ENCODE measurements at places on chromosomes 7 and 10.

- peaks cover 18% of the 10 kb centered on the region for H3K36me3 ChIP-seq
- no peaks in the 10 kb centered on the region for H3K27me3 ChIP-seq
- DNase-seq = no peak
- no peak overlapping the region for H3K4me3 ChIP-seq
- H3K27ac ChIP-seq = no peak overlapping the region
Measured at GRCh38 chr10:67527351-67527750, 168.6 kb downstream of the CTNNA3 start.

DNA sequence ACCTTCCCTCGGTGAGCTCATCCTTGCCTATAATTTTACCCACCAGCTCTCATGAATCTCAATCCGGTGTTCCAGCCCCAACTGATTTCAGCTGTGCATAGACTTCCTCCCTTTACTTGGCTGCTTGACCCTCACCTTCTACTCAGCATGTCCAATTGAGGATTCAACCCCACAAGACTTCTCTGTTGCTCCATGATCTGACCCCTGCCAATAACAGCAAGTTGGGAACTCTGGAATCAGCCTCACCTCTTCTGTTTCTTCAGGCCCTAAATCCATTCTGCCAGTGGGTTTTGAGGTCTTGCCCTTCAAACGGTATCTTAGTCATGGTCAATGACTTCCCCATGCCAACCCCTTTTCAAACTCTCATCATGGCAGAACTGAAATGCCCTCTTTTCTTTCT, 390.4 kb downstream of the CALN1 start:
- DNase-seq = no peak
- H3K27me3 ChIP-seq = no peaks in the 10 kb centered on the region
- no peak overlapping the region for H3K4me3 ChIP-seq
- H3K4me1 ChIP-seq = no peaks in the 10 kb centered on the region
- no peak overlapping the region for H3K27ac ChIP-seq

DNA sequence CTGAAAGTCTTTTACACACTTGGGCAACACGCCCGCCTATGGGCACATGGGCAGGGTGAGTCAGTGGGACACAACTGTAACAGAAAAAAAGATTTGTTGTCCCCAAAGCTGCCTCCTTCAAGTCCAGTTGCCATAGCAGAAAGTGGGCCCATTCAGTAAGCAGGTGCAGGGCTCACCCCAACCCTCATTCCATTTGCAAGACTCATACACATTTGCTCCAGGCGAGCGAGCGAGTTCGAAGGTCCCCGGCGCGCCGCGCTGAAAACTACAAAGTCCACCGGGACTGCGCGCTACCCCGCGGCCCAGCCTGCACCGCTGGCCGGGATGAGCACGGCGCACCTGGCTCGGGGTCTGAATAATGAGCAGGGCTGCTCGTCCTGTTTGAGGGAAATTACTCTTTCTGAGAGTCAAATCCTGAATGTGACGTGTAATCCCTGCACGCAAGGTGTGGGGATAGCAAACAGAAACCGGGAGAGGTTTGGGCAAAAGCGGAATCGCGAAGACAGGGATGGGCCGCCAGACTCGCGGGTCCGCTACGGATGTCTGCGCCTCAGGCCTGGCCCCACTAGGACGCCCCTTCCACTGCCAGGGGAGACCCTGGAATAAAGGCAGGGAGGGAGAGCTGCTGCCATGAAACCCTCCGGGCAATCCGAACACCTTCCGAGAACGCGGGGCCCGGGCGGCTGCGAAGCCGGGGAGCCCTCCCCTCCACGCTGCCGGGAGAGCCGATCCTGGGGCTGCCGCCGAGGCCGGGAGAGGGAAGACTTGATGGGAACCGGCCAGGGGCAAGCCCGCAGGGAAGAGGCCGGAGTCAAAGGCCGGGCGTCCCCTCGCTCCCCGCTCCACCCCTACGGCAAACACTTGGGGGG, 982 bp downstream of the COBL start:
- H3K36me3 ChIP-seq = no peaks in the 10 kb centered on the region
- peak; percentile 67 for DNase-seq
- peak overlapping the region; percentile 94 for H3K4me3 ChIP-seq
- H3K27ac ChIP-seq = peak overlapping the region; percentile 28
- peaks cover 61% of the 10 kb centered on the region for H3K4me1 ChIP-seq
- peaks cover 36% of the 10 kb centered on the region for H3K27me3 ChIP-seq

DNA sequence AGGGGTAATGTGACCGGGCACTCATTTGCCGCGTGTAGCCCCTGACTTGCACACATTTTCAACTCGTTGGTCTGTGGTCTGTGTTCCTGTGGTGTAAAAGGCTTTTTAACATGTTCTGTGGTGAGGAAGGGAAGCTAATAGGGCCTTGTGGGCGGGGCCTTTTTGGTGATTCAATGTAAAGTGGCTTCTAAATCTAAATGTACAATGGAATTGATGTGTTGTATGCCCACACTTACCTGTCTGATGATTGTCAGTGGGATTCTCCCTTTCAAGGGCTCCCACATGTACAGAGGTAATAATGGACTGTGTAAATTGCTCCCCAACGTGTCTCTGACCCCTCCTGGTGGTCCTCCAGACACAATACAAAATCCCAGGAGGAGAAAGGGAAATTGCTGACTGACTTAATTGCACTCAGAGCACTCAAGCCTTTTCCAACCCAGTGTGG, 43.1 kb upstream of the GATAD1 start:
- H3K27me3 ChIP-seq = no peaks in the 10 kb centered on the region
- no peak overlapping the region for H3K4me3 ChIP-seq
- no peaks in the 10 kb centered on the region for H3K36me3 ChIP-seq
- DNase-seq = no peak

DNA sequence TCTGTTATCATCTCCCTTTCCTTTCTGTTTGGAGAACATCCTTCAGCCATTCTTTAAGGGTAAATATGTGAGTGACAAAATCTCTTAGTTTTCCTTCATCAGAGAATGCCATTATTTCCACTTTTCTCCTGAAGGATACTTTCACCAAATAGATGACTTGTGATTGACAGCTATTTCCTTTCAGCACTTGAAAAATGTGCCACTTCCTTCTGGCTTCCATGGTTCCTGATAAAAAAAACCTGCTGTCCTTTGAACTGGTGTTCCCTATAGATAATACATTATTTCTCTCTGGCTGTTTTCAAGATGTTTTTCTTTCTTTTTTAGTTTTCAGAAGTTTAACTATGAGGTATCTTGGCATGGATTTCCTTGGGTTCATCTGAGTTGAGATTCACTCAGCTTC, 79.7 kb downstream of the TBXAS1 start:
- no peaks in the 10 kb centered on the region for H3K4me1 ChIP-seq
- H3K27me3 ChIP-seq = no peaks in the 10 kb centered on the region
- no peaks in the 10 kb centered on the region for H3K36me3 ChIP-seq
- H3K4me3 ChIP-seq = no peak overlapping the region
- no peak overlapping the region for H3K27ac ChIP-seq
- DNase-seq = no peak
